ENCODE measurements at places on chromosomes 16 and 17.

- DNase-seq = no peak
Observed at GRCh38 chr16:53945996-53946395, 242.0 kb downstream of the FTO start.

DNA sequence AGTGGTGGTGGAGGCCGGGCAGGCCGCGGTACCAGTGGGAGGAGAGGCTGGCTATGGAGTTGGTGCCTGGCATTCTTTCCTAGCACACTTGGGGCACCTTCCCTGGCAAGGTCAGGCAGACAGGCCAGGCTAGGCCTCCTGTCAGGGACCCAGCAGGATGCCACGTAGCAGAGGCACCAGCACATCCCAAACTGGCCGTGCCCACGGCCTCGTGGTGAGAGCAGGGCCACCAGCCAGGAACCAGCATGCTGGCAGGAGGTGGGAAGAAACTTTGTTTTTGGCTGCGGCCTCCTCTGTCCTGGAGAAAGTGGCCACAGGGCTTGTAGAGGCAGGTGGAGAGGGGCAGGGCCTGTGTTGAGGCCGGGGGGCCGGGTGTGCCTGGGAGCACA lies 57.6 kb upstream of the CBFA2T3 start:
- no peak for DNase-seq

DNA sequence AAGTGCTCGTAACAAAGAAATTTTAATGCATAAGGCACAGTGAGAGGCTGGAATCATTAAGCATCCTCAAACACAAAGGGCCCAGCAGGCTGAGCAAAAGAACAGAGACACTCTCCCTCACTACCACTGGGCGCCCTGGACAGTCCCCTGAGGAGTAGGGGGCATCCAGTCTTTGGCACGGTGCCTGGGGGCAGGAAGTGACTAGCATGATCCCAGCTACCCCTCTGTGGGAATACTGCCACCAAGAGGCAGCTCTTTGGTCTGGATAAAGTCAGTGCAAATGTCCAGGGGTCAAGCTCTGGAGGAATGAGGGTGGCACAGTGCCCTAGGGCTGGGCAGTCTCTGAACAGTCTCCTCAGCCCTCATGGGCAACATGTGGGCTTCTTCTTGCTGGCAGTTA lies 2.6 kb upstream of the PROCA1 start:
- DNase-seq = no peak

DNA sequence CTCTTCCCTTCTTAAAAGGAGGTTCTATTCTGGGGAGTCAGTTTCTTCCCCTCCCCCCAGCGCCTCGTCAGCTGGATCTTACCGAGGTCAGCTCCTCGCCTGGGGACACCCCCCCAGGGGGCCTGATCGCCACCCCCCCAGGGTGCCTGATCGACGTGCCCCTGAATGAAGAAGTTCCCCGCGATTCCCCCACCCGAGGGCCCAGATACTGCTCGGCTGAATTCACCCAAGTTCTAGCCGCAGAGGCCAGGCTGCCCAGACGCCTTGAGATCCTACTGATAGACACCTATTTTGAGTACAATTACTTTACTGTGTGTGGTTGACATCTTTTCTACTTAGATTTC lies 1.4 kb downstream of the RAB11FIP3 start:
- no peak for DNase-seq

- DNase-seq = no peak
Observed at GRCh38 chr16:85475691-85476300, 137.3 kb upstream of the GSE1 start.

DNA sequence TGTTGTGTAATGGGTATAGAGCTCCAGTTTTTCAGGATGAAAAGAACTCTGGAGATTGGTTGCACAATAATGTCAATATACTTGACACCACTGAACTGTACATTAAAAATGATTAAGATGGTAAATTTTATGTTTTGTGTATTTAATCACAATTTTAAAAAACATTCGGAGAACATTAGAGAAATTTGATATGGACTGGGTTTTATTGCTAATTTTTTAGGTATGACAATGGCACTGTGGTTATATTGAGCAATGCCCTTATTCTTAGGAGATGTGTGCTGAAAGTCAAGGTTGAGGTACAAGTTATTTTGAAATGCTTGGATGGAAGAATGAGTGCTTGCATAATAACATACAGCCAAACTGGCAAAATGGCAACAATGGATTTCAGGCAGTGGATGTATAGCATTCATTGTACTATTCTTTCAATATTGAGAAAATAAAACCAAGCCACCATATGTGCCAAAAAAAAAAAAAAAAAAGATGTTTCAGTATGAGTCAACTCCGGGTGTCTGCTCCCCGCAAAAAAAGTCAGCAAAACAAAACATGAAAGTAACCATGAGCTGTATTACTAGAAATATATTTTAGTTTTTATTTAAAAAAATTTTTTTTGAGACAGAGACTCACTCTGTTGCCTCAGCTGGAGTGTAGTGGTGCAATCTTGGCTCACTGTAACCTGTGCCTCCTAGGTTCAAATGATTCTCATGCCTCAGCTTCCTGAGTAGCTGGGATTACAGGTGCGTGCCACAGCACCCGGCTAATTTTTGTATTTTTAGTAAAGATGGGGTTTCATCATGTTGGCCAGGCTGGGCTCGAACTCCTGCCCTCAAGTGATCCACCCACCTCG lies 19.8 kb downstream of the HOXB1 start:
- DNase-seq = no peak

DNA sequence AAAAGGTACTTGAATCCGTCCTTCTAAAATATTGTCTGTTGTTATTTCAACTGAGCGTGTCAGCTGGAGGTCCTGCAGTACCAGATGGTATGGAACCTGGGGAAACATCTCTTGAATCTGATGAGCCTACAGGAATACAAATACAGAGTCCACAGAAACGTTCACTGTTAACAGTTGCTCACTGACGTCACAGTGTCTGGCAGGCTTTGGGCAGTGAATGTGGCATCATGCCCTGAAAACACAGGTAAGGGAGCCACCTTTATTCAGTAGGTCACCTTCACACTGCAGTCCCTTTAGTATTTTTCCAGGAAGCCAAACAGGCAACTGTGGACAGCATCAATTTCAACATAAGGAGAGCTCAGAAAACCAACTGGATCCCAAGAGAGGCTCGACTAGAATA lies 56.1 kb downstream of the AMFR start:
- DNase-seq = no peak

- DNase-seq = no peak
Observed at GRCh38 chr17:58060596-58061191, 22.5 kb upstream of the DYNLL2 start.

DNA sequence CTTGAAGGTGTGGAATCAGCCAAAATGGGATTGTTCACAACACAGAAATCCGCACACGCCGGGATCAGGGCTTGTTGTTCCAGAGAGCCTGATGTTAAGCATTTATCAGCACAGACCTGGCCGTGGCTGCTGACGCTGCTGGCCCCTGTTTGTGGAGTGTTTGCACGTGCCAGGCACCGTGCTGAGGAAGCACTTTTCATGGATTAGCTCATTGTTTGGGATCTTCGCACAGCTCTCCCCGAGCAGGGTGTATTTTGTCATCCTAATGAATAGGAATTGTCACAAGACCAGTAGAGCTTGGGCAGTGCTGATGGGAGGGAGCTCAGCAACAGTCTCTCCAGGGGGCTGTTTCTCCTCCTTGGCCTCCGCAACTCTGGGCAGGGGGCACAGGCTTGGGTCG lies 160.4 kb upstream of the PLCG2 start:
- no peak for DNase-seq

- DNase-seq = no peak
Observed at GRCh38 chr16:67000384-67001351, 12.3 kb downstream of the CES4A start.

- DNase-seq = no peak
Observed at GRCh38 chr17:56909742-56910508, 3.9 kb downstream of the TRIM25 start.

GRCh38 chr16:84660973-84661372 lies 12.7 kb downstream of the KLHL36 start:
- DNase-seq = no peak

- no peak for DNase-seq
Observed at GRCh38 chr16:29012913-29013553, 28.2 kb downstream of the LAT start.

GRCh38 chr17:17298108-17298507 lies 5.1 kb upstream of the NT5M start:
- no peak for DNase-seq

GRCh38 chr17:38476549-38476948 lies 48.3 kb downstream of the ARHGAP23 start:
- DNase-seq = no peak

GRCh38 chr16:51107742-51108141 lies 43.3 kb downstream of the SALL1 start:
- no peak for DNase-seq

DNA sequence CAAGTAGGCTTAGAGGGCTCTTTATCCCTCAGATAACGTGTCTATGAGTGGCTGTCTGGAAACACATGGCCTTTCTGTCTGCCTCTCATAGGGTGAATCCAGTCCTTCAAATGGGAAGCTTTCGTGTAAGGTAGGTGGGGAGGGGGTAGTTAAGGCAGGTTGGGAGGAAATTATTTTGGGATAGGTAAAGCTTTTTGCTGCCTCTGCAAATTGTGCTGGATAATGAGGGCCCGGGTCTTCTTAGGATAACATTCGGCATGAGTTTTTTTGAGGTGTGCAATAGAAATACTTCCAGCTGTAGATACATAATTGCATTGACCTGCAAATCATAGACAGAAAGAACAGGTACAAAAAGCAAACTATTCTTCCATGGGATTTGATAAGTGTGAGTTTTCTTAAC lies 189.7 kb downstream of the PRKCA start:
- no peak for DNase-seq

DNA sequence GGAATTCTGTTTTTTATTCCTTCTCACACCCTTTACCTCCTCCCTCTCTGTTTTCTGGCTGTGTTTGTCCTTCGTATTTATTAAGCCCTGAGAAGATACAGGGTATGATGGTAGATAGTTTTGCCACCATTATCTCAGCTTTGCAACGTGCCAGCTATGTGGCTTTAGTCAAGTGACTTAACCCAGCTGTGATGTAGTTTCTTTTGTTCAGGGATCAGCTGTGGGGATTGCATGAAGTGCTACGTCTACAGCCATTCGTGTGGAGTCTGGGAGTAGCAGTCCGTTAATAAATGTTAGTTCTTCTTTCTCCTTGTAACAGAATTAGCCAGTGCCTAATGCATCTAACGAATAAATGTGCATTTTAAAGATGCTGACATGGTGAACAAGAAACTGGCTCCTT lies 128.4 kb downstream of the HAPSTR1 start:
- no peak for DNase-seq

- no peak for DNase-seq
Observed at GRCh38 chr16:47045459-47045858, 72.0 kb upstream of the DNAJA2 start.

DNA sequence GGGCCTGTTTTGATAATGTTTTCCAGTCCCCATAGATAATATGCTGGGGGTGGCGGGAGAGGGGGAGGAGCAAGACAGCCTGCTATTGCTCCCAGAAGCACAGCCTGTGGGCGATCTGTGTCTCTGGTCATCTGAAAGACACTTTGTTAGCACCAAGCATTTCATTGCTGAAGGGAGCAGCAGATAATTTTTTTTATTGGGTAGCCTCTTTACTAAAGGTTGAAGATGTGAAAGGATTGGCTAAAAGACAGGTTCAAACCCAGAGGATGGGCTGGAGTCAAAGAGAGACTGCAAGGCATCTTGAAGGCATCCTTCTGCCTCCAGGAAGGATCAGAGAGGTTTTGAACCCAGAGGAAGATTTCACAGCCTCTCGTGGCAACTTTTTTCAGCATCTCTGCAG lies 60.6 kb downstream of the C17orf67 start:
- DNase-seq = no peak

- no peak for DNase-seq
Observed at GRCh38 chr16:67962135-67962534, 6.3 kb downstream of the SLC12A4 start.
